ENCODE measurements at places on chromosomes 7 and 10.
A peak's percentile ranks its signal among the peaks of the same experiment; 100 is the strongest.

GRCh38 chr7:50022991-50023390 lies 70.1 kb downstream of the ZPBP start:
- no peak for DNase-seq

DNA sequence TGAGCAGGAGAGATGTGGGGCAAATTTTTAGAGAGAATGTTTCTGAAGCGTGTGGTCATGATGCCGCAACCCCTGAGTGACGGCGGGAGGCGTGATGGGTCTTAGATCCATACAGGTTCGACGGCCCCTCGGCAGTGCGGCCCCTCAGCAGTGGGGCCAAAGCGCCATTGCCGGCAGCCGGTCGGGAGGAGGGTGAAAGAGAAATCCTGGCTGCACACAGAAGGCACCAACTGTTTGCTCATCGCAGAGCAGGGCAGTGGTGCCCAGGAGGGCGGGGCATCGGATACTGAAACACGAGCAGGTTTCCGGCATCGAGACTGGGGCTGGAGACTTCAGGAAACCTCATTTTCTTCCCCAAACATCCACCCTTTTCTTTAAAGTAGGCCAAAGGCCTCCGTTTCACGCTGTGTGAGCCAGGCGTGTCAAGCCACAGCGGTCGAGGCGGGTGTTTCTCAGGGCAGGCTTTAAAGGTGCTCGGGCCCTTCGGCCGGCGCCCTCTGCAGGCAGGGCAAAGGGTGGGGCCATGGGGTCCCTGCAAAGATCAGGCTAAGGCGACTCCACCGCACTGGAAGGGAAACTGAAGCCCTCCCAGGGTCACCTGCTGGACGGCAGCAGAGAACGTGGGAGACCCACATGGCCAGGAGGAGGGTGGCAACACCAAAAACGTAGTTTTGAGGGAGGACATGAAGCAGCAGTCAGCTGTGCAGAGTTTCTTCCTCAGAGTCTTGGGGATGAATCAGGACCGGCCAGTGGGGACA lies 42.0 kb upstream of the PPP2R2D start:
- DNase-seq = no peak

GRCh38 chr7:39951226-39952194 lies 1.5 kb downstream of the CDK13 start:
- DNase-seq = no peak

DNA sequence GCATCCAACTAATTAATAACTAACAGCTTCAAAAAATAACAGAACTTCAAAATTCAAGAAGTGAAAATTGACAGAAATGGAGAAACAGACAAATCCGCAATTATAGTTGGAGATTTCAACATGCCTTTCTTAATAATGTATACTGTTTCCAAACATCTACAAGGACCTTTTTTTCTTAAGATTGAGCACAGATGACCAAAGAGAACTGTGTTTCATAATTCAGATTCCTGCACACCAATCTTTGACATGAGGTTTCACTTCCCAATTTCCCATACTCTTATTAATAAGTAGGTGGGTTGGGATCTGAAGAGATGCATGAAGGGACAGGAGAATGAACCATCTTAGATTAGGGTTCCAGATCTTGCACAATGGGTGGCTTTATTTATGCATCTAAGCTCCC lies 24.9 kb upstream of the GIMAP7 start:
- DNase-seq = no peak

- no peak for DNase-seq
Measured at GRCh38 chr7:10592604-10593003, 381.1 kb upstream of the PHF14 start.

GRCh38 chr10:69679736-69680135 lies 49.7 kb downstream of the FAM241B start:
- no peak for DNase-seq

DNA sequence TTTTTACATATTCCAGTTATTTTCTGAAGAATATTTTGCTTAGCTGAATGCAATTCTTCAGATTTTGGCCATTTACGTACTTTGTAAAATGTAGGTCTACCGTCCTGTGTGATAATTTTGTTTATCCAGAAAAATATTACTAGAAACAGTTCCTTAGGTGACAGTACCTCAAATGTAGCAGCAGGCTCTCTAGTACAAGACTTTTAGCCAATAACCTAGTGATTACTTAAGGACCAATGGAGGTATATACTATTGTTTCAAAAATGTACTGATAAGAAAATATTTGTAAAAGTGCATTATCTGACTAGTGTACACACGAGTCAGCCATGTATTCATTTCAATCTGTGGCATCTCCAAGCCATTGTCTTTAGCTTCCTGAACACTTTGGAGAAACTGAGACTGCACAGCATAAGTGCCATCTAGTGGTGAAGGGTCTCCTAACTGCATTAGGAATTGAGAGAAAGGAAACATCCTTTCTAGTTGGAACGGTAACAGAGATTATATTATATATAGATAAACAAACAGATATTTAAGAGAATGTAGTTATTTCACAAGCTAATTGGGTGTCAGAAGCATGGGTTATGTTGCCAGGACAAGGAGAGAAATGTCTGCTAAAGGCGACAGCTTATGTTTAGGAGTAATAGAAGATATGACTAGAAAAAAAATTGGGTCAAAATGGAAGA lies 23.7 kb downstream of the RTKN2 start:
- DNase-seq = peak; percentile 52

DNA sequence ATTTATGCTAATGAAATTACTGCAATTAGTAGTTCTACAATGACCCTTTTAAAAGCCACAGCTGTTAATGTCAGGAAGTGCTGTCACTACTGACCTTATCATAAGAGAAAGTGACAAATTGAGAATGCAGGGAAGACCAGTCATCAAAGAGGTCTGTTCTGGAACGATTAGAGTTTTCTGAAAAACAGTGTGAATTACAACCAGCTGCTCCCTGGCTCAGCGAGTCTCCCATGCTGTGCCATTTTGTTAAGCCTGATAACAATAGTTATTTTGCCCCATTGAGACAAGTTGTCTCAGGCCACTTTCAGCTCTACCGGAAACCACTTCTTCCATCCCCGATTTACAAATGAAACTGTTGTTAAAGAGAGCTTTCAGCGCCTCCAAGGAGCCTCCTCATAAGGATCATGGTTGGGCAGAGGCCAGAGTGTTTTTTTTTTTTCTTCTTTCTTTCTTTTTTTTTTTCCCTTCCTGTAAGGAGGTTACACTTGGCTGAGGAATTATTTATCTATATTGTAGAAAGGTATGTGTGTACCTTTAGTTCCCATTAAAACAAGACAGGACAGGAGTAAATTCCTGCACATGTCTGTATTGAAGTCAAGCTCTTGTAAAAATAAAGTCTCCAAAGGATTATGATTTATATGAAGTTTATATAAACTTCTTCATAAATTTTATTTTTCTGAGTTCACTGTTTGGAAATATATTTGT lies 173.6 kb downstream of the CDCA7L start:
- no peak for DNase-seq

- DNase-seq = no peak
Measured at GRCh38 chr7:108415084-108415483, 41.2 kb downstream of the NRCAM start.

- no peak for DNase-seq
Measured at GRCh38 chr10:95303535-95303934, 12.7 kb upstream of the PDLIM1 start.

DNA sequence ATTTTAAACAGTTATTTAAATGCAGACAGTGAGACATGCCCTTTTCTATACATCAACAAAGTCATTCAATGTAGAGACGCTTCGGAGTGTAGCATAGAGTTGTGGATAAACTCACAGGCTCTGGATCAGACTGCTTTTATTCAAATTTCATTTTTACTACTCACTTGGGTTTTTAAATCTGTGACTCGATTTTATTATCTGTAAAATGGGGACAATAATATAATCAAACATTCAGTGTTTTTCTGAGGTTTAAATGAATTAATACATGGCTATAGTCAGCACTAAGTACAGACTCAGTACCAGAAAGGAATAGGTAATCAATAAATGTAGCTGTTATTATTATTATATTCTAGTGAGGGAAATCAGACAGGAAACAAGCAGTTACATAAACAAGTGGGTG lies 43.4 kb downstream of the THSD7A start:
- DNase-seq = no peak

GRCh38 chr10:4813496-4813895 lies 12.5 kb upstream of the AKR1E2 start:
- no peak for DNase-seq

GRCh38 chr10:96365571-96365970 lies 6.8 kb upstream of the OPALIN start:
- no peak for DNase-seq

- DNase-seq = no peak
Measured at GRCh38 chr7:130442601-130443000, 1.8 kb upstream of the CEP41 start.

GRCh38 chr10:23478570-23478969 lies 39.7 kb downstream of the OTUD1 start:
- no peak for DNase-seq

DNA sequence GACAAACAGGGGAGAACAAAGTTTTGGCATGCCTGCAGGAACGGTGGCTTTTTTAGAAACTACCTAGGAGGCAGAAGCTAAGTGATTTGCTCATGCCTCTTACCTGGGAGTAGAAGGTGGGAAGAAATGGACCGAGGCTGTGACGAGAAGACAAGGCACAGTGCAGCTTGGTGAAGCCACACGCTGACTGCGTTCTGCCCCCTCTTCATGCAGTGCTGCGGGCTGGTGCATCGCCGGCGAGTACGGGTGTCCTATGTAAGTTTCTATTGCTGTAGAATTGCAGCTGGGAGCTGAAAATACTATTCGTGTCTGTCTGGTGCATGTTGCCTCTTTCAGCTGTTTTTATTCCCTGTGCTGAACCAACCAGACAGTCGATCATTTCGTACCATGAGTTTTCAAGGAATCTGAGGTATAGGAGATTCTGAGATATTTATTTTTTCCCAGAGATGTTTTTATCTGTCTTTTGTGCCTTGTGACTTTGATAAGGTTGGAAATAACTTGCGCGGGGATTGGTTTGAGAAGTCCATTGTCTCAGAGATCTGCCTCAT lies 120.9 kb downstream of the CACNB2 start:
- no peak for DNase-seq

DNA sequence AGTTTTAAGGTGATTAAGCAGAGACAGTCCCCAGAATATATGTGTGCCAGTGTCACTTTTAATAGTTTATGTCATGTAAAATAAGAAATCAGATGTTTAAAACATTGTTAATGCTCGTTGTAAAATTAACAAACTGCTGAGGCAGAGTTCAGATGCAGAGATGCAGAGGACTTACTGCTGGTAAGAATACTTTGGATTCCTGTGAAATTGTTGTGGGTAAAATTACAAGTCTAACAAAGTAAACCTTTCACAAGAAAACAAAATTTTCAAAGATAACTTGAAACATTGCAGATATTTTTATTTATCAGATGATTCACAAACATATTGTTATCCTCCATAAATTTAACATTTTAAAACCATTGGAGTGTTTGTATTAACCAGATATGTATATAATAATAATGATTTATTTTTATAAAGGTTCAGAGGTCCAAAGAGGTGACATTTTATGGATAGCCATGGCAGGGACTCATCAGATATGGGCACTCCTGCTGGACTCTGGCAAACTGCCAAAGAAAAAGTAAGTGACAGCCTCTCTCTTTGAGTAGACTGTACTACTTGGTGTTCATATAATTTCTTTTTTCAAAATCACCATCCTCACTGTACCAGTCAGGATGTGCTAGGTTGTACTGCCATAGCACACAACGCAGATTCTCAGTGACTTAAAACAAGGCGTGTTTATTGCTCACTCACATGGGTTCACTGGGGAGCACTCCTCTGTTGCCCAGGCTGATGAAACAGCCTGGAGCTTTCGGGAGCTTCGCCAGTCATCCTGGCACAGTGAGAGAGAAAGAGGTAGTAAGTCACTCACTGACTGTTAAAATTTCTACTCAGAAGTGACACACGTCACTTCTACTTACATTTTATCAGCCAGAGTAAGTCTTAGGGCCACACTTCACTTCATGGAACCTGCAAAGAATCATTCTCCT lies 43.5 kb downstream of the NHLRC2 start:
- no peak for DNase-seq

- no peak for DNase-seq
Measured at GRCh38 chr7:157846271-157846670, 509.5 kb downstream of the DNAJB6 start.

- DNase-seq = no peak
Measured at GRCh38 chr10:67519434-67519833, 176.6 kb downstream of the CTNNA3 start.

DNA sequence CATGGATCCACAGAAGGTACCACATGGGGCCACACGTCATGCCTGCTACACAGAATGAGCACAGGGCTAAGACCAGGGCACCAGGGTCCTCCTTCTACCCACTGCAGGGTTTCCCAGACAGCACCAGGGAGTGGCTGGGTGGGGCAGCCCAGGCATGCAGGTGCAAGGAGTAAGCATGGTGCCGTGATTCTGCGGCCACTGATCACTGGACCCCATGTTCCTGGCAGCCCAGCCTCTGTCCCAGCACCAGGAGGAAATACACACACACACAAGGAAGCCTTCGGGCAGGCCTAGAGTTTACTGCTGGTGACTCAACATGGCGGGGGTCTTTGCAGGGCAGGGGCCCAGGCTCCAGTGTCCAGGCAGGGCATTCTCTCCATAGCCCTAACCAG lies 13.9 kb downstream of the ATP6V1F start:
- no peak for DNase-seq

- no peak for DNase-seq
Measured at GRCh38 chr7:94639384-94639783, 16.5 kb downstream of the SGCE start.

- DNase-seq = no peak
Measured at GRCh38 chr7:101146-102046, 91.0 kb upstream of the FAM20C start.

GRCh38 chr10:122376364-122376961 lies 2.0 kb downstream of the PLEKHA1 start:
- DNase-seq = no peak

DNA sequence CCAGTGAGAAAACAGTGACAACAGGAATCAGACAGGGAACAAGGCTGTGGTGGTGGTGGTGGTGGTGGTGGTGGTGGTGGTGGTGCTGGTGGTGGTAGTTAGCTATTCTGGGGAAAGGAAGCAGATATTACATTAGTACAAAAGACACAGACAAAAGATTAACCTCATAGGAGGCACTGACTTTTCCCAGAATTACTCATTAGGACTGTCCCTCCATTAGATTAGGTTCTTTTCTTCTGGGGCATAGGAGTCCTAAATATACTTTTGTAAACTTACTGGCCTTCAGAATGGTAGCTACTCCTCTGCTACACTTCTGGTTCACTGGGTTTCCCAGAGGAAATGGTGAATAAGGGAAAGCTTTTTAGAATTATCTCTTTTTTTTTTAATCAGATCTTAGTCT lies 156.6 kb upstream of the SEMA3D start:
- DNase-seq = no peak

GRCh38 chr7:137519181-137519691 lies 175.7 kb upstream of the PTN start:
- no peak for DNase-seq

GRCh38 chr7:108045669-108046068 lies 42.7 kb upstream of the LAMB1 start:
- no peak for DNase-seq
